Sigmoid colon (tissue), 7 donors: ENCODE measurements at places on chromosomes 6 and 20.

GRCh38 chr6:29558439-29559079 lies 973 bp downstream of the UBD start:
- no peak for DNase-seq

DNA sequence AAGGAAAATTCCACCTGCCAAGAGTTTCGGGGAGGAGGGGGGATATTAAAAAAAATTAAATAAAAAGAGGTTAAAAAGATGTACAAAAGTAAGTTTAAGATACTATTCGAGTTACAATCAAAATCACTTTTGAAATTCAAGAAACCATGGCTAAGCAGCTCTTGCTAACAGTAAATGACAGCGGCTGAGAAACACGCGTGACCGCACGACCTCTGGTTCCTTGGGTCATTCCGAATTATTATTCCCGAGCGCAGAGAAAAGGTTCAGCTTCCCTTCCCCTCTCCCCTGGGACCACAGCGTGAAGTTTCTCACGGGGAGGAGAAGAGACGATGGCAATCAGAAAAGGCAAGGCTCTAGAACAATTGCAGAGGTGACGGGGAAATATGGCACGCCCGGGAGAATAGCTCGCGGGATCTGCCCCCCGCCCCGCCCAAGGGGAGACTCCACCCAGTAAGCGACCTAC lies 496 bp downstream of the TMEM242 start:
- DNase-seq: peak; percentile 90

- no peak for DNase-seq
These were observed 43.5 kb upstream of the NFATC2 start for GRCh38 chr20:51586005-51586440.

DNA sequence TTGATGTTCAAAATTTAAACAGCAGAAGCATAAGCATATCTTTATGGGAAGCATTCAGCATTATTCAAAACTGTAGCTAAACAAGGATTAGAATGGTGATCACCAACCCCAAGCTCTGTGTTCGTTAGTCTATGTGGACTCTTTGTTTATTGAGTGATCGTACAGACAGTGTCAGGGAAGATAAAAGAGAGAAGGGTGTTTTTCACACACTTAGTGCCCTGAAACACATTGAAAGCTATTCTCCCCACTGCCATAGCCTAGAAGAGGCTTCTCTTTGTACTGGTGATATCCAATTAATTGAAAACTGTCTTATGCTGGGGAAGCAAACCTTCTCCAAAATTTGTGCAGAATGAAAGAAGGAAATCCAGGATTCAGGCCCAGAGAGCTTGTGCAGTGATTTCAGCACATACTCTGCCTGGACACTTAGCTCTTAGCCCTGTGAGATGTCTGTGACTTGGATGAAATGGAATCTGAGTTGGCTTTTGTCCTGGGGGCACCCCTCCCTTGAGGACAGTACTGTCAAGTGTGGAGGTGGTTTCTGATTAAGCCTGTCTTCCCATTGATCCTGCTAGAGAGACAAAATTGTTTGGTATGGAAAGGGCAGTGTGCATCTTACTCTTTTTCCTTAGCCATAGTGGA lies 125.7 kb upstream of the MTHFD1L start:
- DNase-seq: no peak

DNA sequence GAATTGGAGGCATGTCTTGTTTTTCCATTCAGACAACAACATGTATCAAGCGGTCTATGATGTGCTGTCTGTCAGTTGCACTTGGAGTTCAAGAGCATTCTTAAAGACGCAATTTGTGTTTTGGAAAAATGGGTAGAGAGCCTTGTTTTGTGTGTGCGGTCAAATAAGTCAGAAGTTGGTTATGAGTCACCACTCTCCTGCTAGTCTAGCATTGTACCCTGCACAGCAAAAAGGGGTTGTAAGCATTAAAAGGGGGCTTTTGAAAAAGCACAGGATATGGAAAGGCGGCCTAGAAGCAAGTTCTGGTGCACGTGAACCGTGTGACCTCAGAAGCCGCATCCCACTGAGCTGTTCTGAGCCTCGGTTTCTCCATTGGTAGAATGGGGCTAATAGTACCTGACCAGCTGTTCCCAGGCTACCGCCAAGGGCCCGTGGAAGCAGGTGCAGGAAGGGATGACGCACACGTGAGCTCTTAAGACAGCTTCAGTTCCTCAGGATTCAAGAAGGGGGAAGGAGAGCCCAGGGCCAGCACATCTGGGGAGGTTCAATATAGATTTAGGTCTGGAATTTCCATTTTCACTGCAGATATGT lies 61.6 kb upstream of the SNX9 start:
- no peak for DNase-seq

GRCh38 chr6:35370124-35370741 lies 27.9 kb downstream of the PPARD start:
- peak; percentile 84 for DNase-seq

- no peak for DNase-seq
These were observed 39.9 kb downstream of the YTHDF1 start for GRCh38 chr20:63176034-63176426.

DNA sequence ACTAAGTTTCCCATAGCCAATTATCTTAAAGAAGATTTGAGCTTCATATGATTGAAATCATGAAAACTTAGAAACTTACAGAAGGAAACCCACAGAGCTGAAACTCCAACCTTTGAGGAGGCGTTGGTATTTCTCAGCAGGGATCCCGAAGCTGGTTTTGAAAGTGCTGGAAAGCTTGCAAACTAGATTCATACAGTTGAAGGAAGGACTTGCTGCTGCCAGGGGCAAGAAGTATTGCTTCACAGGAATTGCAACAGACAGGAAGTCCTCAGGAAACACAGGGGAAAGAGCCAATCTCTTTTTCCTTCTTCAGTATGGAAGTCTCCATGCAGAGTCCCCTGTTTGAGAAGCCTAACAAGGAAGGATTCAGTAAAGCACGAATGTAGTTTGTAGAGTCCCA lies 419.7 kb downstream of the CD109 start:
- DNase-seq: no peak

- no peak for DNase-seq
These were observed 6.0 kb upstream of the CABLES2 start for GRCh38 chr20:62413025-62413570.

DNA sequence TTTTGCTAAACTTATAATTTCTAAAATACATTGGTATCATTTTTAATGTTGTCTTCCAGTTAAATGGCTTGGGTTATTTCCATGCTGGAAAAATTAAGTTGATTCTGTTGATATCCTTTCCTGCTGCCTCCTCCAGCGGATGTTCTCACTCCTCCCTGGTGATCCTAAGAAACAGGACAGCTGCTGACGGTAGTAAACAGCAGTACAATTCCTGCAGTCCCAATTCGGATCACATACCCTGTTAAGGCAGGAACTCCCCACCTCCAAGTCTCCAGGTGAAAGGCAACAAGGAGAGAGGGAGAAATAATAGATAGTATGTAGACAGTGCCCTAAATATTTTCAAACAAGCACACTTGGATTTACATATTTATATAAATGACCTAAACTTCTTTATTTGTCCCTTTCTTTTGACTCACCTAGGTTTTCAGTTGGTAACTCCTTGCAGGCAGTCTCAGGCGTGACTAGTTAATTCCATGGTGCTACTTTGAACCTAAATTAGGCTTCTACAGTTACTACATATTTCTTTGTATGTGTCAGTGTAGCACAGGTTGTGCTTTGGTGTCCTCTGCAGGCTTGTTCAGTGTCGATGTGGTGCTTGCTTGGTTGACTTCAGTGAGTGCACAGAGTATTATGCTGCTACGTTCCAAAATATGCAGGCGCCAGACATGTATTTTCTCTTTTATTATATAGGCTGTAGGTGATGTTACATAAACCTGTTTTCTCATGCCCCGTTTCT lies 126.0 kb downstream of the ADGRB3 start:
- no peak for DNase-seq

DNA sequence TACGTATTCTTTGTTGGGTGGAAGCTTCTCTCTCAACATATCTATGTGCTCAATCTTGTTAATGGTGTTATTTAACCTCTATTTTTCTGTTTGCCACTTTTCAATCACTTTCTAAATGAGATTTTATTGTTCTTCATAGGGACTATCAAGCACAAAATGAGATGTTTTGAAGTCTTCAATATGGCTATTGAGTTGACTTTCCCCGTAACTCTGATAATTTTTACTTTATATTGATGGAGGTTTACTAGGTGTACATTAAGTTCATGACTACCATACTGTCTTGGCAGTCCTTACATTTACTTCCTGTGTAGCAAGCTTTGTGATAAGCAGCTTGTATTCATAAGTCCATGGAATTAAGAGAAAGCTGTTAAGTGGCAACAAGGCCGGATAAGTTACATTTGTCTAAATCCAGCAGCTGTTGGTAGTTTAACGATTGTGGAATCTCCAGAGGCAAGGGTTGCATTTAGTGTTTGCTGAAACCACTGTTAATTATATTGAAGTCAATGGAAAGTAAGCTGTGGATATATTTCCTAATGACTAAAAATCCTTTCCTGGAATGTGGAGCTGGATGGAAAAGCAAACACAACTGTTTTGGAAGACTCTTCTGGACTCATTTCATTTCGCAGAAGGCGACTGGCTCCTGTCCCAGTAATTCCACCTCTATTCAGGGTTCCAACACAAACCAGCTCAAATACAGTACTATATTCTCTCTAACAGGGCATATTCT lies 57.3 kb upstream of the SMIM29 start:
- DNase-seq: no peak

DNA sequence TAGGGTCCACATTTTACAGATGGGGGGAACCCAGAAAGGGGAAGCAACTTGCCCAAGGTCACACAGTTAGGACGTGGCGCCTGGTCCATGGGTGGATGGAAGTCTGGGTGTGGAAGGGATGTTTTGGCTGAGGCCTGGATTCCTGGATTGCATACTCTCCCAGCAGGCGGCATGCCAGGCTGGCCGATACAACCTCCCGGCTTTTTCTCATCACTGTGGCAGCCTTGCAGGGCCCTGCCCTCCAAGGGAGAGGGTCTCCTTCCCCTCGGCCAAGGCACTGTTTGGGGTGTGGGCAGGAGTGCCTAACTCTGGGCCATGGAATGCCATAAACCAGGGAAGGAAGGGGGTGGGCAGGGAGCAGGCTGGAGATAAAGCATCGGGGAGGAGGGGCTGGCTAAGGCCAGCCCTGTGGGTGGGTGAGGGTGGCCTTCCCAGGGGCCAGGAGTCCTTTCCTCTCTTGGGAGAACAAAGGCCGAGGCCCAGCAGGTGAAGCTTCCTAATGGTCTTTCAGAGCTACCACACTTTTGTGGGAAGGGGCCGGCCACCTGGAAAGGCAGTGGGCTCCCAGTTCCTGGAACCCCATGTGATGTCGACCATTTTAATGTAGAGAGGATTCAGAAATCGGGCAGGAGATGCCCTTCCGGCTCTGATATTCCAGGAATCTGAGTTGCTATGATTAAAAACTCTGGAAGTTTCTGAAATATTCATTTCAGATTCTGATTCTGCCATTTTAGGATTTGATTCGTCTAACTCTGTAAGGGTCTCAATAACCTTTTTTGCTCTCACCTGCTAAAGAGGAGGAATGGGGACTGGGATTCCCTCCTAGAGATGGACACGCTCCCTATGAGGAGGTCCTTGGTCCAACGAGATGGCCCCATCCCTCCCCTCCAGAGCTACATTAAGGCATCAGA lies 4.2 kb downstream of the FOXS1 start:
- peak; percentile 46 for DNase-seq

DNA sequence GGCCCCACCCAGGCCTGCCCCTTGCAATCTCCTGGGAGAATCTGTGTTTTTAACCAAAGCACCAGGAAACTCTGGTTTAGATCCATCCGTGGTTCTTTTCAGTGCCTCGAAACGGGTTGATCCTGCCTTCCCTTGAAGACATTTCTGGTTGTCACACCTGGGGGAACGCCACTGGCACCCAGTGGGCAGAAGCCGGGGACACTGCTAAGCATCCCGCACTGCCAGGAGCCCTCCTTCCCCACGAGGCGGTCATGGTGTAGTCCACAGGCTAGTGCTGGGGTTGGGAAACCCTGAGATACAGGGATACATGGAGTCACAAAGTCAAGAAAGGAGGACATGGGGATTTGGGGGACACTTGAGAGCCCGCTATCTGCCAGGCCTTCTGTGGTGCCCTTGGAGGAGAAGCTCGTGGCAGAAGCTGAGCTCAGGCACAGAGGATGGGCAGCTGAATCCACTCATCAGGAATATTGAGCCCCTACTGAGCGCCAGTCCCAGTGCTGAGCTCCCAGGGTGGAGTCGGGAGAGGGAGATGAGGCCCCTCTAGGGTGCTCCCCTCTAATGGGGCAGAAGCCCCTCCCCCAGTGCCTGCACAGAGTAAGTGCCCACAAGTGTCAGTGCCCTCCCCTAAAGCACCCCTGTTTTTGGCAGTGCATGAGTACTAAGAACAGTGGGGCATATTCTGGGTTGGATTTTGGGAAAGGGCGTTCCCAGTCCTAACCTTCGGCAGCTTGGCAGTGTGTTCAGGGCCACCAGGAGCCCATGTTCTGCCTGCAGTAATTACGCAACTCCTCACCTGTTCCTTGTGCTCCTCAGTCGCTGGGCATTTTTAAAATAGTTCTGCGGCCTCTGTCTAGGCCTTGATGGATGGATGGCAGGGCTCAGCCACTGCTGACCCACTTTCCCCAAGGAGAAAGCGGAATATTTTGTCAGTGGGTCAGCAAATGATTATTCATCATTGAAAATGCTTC lies 25.6 kb upstream of the PHACTR3 start:
- peak; percentile 29 for DNase-seq

- no peak for DNase-seq
These were observed 112.1 kb upstream of the TMEM170B start for GRCh38 chr6:11425431-11425871.

- no peak for DNase-seq
These were observed 65.0 kb upstream of the SUPT3H start for GRCh38 chr6:45442716-45443115.

DNA sequence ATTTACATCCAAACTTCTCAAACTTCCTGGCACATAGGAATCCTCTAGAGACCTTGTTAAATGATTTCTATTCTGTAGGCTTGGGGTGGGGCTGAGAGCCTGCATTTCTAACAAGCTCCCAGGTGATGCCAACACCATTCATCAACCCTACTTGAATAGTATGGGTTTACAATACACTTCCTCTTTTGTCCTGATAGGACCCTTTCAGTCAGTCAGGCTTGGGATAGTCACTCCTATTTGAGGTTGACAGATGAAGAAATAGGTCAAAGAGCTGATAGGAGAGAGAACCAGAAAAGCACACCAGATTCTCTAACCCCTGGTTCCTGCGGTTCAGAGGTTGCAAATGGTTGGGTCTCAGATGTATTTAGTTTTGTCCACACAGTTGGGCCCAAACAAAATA lies 273.4 kb downstream of the TSHZ2 start:
- DNase-seq: no peak

DNA sequence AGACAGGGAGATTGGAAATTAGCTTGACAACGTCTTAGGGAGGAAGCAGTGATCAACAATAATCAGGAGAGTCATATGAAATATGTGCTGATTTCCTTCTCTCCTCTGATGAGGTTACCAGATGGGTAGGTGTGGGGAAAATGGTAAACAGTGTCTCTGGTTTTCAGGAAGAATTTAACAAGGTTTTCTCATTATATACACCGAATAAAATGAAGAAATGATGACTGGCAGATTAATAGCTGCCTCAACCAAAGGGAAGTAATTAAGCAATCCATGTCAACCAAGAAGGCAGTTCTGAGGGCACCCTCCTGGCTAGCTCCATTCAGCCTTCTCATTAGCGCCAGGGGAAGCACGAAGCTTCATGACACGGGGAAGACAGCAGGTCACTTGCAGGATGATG lies 12.7 kb upstream of the RAMACL start:
- no peak for DNase-seq
